ENCODE measurements at places on chromosomes 4 and X.

DNA sequence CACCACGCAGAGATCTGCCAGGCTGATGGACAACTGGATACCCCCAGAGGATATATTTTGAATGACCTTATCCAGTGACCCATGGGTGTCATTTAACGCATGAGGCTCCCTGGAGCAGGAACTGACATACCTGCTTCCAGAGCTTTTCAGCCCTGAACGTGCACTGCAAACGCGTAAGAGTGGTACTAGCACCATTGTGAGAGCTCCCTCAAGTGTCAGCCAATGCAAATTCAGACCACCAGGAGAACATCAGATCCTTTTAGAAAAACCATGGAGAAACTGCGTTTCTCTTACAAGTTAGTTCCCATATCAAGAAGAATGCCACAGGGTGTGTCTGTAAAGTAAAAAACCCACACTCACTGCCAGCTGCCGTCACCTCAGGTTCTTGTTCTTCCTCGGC is 7.3 kb downstream of the TREX2 start:
- DNase-seq: no peak

DNA sequence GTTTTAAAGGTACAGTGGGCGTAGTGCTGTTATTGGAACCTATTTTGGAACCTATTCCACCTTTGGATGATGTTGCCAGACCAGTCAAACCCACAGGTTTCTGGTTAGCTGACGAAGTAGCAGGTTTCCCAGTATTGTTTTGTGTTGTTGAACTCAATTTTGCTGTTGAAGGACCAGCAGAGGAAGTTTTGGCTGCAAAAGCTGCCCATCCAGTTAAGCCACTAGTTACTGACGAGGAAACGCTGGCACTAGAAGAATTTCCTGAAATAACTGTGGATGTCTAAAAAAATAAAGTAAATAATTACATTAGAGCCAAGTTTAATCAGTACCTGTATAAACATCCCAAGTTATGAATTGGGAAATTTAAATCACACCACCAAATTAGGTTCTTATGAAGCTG is 25.5 kb downstream of the INTS12 start:
- no peak for DNase-seq

DNA sequence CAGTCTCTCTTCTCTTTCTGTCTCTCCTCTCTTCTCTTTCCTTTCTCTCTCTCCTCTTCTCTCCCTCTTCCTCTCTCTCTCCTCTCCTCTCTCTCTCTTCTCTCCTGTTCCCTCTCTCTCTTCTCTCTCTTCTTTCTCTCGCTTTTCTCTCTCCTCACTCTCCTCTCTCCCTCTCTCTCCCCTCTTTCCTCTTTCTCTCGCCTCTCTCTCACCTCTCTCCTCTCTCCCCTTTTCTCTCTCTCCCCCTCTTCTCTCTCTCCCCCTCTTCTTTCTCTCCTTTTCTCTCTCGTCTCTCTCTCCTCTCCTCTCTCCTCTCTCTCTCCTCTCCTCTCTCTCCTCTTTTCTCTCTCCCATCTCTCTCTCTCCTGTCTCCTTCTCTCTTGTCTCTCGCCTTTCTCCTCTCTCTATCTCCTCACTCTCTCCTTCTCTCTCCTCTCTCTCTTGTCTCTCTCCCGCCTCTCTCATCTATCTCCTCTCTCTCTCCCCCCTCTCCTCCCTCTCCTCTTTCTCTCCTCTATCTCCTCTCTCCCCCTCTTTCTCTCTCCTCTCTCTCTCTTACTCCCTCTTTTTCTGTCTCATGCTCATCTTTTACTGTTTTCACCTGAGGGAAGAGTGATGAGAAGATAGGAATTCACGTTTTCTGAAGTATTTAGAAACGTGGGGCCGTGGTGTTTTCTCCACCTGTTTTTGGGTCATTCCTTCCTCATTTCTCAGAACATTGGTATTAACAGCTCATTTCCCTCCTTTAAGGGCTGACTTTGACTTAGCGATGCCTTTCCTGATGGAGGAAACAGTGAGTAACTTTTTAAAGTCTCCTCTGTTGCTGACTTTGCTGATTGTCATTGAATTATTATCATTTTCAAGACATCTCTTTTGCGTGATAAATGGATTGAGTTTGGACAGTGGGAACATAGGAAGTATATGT is 80.6 kb upstream of the CD99 start:
- DNase-seq: no peak

GRCh38 chr4:124903995-124904722 is 191.6 kb upstream of the ANKRD50 start:
- DNase-seq: no peak

- DNase-seq: no peak
Observed at GRCh38 chr4:143054971-143055370, 129.7 kb upstream of the USP38 start.

GRCh38 chr4:8039853-8040252 is 100.2 kb upstream of the AFAP1 start:
- no peak for DNase-seq

GRCh38 chr4:36761607-36762006 is 480.2 kb downstream of the DTHD1 start:
- no peak for DNase-seq

- no peak for DNase-seq
Observed at GRCh38 chr4:41429280-41429669, 108.7 kb upstream of the LIMCH1 start.

DNA sequence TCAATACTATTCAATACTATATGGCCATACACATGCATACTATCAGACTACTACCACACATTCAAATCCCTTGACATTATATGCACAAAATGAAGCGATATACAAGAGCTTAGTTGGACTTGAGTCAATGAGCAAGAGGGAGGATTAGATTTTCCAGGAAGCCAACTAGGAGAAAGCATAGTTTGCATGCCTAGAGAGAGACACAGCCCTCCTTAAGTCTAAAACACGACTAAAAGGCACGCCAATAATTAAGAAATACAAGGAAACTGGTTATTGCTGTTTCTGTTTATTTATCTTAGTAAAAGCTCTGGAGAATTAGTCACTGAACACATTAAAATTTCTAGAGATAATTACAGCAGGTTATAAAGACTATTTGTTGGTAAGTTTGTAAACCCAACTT is 21.8 kb downstream of the MBNL3 start:
- no peak for DNase-seq

DNA sequence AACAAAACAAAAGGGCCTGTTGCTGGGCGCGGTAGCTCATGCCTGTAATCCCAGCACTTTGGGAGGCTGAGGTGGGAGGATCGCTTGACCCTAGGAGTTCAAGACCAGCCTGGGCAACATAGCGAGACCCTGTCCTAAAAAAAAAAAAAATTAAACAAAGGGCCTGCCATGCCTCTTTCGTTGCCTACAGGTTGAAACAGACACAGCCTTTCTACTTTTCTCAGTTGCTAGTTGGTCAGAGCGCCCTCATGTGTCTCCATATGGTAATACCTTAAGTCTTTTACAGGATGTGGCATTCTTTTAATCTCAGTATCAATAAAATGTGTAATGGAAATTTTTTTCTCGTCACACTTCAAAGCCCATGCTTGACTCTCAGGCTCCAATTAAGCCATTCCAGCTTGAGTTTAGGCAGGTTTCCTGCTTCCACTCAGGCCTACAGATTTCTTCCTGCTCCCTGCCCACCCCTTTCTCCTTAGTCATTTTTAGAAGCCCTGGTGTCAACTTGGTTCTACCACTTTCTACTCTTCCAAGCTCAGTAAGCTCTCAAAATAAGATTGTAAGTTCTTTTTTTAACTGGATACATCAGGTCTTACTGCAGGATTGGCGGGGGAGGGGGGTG is 4.6 kb upstream of the SOWAHD start:
- no peak for DNase-seq

GRCh38 chr4:38411092-38411491 is 252.9 kb upstream of the KLF3 start:
- no peak for DNase-seq

- DNase-seq: no peak
Observed at GRCh38 chr4:124433500-124433899, 279.0 kb downstream of the ANKRD50 start.

GRCh38 chr4:75289914-75290582 is 224.2 kb downstream of the RCHY1 start:
- no peak for DNase-seq

DNA sequence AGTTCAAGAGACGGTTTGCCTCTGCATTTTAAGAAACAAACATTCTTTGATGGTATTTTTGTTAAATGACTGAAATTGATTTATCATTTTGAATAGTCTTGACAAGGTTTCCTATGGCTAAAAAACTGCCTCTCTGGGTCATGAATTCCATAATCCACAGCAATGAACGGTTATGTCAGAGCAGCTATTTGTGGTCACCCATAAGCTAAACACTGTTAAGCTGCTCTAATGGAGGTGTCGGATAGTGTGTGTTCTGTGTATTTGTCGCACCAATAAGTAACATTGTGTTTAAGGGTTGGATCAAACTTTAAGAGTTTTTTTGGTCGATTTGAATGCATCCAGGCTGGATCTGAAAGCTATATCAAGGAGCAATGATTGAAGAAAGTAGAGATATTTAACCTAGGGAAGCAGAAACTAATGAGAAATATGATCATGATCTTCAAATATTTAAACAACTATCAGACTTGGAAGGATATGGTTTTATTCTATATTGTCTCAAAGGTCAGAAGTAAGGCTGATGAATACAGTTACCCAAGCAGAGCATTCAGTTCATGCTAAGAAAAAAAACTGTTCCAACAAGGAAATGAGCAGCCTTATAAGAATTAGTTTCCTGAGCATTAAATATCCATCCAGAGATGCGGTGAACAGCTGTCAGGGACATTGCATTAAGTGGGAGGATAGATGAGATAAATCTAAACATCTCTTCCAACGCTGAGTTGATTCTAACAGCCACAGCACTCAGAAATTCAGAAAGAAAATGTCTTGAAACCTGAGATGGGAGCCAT is 232.3 kb upstream of the RPS6KA3 start:
- DNase-seq: no peak

DNA sequence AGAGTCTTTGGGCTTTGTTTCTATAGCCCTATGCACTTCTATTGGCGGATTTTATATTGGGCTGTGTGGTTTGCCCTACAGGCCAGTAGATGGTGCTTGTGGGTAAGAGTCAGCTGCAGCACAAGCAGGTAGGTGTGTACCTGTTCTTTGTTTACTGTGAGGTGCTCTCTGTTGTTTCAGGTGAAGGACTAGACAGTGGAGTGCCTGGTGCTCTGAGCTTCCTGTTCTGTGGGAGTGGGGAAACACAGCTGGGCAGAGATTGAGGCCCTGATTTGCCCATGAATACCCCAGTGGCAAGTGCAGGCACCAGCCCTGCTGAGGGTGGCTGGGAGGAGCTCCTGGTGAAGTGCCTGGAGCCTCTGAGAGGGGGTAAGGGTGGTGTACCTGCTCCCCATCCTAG is 26.3 kb upstream of the UCP1 start:
- DNase-seq: no peak

GRCh38 chr4:184845367-184846021 is 19.7 kb upstream of the ACSL1 start:
- no peak for DNase-seq

GRCh38 chr4:137674066-137674465 is 141.8 kb upstream of the PCDH18 start:
- DNase-seq: no peak

GRCh38 chr4:107351196-107351595 is 315.1 kb upstream of the DKK2 start:
- no peak for DNase-seq

- no peak for DNase-seq
Observed at GRCh38 chrX:24696294-24696693, 2.6 kb downstream of the POLA1 start.

- DNase-seq: no peak
Observed at GRCh38 chrX:116841290-116841689, 378.5 kb upstream of the CT83 start.

DNA sequence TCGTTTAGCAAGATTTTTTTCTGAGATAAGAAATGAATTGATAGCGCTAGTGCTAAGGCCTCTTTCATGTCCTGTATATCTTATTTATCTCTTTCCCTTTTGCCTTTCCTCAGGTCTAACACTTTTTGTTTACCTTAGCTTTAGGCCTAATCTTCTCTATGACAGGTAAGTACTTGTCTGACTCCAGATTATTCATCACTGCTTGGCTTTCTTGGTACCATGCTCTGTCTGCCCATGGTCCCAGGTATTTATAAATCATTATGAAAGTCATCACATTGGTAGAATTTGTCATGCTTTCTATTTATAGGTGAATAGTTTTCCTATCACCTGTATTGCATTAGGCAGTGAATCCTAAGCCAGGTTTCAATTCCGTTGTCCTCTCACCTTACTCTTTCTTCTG is 99.5 kb upstream of the CTSO start:
- no peak for DNase-seq

GRCh38 chr4:132334081-132334480 is 815.0 kb upstream of the PCDH10 start:
- no peak for DNase-seq

DNA sequence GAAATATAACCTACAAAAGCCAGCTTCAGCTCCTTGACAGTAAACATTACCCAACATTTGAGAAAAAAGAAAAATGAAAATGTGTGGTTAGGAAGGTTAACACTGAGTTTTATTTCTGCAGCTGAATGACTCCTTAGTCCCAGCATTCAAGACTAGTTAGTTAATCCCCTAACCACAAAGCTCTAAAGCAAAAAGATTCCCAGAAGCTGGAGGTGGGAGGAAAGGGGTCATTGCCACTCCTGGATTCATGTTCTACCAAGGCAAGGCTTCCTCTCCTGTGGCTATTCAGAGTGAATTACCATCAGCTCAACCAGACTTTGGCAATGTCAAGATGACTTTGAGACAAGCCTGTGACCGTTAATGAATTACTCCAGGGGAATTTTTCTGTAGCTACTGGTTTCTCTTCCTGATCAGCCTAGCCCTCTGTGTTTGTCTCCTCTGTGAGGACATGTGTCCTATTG is 63.6 kb downstream of the HADH start:
- DNase-seq: no peak

DNA sequence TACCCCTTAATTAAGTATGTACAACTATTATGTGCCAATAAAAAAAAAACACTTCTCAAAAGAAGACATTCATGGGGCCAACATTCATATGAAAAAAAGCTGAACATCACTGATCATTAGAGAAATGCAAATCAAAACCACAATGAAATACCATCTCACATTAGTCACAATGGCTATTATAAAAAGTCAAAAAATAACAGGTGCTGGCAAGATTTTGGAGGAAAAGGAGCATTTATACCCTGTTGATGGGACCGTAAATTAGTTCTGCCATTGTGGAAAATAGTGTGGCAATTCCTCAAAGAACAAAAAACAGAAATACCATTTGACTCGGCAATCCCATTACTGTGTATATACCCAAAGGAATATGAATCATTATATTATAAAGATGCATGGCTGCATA is 229.9 kb downstream of the PAPSS1 start:
- no peak for DNase-seq

DNA sequence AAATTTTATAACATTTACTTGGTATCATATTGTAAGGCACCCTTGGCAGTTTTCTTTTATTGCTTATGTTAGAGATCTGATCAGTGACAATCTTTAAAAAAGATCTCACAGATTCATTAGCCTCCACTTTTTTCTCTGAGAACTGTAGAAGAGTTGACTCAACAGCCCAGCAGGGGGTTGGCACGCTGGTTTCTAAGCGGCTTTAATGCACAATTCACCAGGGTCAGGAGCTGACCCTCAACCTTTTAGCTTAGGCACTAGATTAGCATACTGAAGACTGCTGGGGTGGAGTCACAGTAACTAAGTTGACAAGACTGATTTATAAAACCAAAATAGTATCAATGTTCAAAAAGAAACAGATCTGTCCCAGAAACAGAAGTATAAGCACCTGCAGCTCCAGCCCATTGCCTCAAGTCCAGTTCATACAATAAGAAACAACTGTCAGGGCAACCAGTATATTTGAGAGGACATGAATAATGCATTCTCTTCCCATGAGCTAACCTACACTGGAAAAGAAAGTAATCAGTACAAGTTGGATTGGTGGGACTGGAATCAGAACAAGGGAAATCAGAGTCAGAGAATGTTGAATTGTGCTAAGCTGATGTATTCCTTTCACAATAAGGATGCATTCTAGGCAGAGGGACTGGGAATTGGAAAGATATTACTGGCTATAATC is 77.6 kb downstream of the PDE5A start:
- no peak for DNase-seq

Data from activated T-helper 1 cell treated with anti-CD3 and anti-CD28 coated beads, Interleukin-2, amount 50 U/mL, for 16 hours (primary cell).